ENCODE measurements at places on chromosomes 12 and 14.

GRCh38 chr12:119432949-119433348, 98.4 kb downstream of the CCDC60 start:
- DNase-seq = no peak

- no peak for DNase-seq
Measured at GRCh38 chr12:17134315-17134714, 528.4 kb upstream of the LMO3 start.

DNA sequence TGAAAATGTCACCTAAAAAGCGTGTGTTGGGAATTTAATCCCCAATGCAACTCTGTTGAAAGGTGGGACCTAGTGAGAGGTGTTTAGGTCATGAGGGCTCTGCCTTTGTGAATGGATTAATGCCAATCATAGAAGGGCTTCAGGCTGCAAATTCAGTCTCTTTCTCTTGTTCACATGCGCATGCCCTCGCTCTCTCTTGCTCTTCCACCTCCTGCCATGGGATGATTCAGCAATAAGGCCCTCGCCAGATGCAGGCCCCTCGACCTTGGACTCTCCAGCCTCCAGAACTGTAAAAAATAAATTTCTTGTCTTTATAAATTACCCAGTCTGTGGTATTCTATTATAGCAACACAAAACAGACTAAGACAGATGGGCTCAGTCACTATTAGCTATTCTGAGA, 55.4 kb downstream of the PLXNC1 start:
- DNase-seq = no peak

- DNase-seq = no peak
Measured at GRCh38 chr12:105775343-105775742, 363.4 kb downstream of the NUAK1 start.

GRCh38 chr14:56177036-56177435, 58.8 kb downstream of the PELI2 start:
- no peak for DNase-seq

DNA sequence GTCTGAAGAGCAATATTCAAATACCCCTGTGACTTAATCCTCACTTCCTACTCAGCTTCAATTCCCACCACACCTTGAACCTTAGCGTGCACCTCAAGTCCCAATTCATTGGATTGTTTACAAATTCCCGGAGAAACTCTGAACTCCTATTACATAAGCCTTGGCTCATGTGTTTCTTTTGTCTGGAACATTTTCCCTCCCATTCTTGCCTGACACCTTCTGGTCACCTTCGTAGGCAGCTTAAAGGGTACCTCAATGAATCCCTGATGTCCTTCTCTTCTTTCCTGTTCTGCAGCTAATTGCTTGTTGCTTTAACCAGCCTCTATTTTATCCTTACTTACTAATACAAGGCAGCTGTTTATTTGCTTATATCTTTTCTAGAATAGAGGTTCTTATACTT, 85.0 kb upstream of the SEL1L start:
- DNase-seq = no peak

DNA sequence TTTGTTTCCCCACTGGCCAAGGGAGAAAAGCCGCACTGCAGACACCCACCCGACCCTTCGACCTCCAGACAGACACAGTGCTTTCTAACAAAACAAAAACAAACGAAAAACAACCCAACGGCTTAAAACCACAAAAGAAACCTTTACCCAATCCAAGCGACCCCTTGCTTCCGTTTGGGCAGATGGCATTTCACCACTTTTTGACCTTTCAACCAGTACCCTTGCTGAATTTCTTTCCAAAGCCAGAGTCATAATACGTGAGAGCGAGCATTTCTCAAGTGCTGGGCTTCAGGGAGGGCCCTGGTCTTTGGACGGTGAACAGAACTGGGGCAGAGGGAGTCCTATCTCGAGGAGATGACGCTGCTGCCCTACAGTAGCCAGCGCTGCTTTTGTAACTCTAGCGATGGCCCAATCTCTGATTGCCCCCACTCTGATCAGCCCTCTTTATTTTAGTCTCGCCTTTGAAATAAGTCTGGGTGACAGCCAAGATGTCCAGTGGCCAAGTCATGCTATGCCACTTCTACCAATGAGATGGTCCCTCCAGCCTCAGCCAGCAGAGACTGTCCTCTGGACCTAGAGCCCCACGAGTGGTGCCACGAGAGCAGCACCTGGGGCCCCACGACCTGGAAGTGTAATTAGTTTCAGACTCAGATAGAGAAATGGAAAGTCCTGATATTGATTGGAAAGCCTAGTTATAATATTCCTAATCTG, 21.9 kb upstream of the ADIPOR2 start:
- peak; percentile 33 for DNase-seq

DNA sequence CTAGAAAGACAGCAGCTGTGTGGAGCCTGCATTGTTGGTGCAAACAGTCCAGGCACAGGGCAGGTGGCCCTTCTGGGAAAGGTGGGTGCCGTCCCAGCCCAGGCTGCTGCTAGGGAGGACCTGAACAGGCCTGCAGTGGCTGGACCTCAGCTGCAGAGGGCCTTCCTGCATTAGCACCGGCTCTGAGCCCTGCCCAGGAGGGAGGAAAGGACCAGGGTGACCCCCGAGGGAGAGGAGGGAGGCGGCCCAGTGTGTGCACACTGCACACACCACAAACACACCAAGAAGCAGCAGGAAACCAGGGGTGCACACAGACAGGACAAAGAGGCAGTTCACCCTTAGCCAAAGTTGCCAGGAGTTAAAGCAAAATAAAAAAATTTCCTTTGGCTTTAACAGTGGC, 8.0 kb upstream of the PGAM5 start:
- DNase-seq = no peak

- DNase-seq = no peak
Measured at GRCh38 chr12:41993283-41993682, 151.4 kb downstream of the GXYLT1 start.

GRCh38 chr12:121357331-121357730, 5.1 kb upstream of the ANAPC5 start:
- DNase-seq = no peak

DNA sequence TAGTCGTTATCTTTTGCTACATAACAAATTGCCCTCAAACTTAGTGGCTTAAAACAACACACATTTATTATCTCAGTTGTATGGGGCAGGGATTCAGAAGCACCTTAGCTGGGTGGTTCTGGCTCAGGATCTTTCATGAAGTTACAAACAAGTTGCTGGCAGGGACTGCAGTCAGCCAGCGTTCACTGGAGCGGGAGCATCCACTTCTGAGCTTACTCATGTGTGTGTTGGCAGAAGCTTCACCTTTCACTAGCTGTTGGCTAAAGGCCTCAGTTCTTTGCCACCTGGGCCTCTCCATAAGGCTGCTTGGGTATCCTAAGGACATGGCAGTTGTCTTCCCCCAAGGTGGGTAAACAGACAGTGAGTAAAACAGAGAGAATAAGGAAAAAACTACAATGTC, 365.7 kb downstream of the RPS29 start:
- DNase-seq = no peak

- DNase-seq = no peak
Measured at GRCh38 chr14:79631276-79631675, 580.0 kb downstream of the DIO2 start.

GRCh38 chr12:19783547-19784444, 344.5 kb downstream of the AEBP2 start:
- no peak for DNase-seq

DNA sequence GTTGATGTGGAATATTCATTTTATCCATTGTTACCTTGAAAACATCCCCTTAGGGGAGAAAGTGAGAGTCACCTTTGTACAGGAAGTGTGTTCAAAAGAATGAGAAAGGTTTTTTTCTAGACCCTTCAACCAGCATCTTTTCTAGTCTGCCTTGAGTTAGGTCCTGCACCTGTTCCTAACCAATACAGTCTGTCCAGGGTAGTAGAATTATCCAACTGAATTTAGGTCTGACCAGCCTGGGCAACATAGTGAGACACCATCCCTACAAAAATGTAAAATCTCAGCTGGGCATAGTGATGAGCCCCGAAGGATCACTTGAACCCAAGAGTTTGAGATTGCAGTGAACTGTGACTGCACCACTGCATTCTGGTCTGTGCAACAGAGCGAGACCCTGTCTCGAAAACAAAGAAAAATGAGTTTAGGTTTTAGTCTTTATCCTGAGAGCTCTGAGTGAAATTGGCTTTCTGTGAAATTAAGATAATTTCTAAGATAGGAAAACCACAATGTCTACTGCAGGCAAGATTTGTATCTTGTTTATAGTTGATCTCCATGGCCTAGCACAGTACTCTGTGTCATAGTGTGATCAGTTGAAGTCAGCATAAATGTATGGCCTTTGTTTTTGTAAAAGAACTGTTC, 25.2 kb downstream of the ARHGAP5 start:
- DNase-seq = no peak

DNA sequence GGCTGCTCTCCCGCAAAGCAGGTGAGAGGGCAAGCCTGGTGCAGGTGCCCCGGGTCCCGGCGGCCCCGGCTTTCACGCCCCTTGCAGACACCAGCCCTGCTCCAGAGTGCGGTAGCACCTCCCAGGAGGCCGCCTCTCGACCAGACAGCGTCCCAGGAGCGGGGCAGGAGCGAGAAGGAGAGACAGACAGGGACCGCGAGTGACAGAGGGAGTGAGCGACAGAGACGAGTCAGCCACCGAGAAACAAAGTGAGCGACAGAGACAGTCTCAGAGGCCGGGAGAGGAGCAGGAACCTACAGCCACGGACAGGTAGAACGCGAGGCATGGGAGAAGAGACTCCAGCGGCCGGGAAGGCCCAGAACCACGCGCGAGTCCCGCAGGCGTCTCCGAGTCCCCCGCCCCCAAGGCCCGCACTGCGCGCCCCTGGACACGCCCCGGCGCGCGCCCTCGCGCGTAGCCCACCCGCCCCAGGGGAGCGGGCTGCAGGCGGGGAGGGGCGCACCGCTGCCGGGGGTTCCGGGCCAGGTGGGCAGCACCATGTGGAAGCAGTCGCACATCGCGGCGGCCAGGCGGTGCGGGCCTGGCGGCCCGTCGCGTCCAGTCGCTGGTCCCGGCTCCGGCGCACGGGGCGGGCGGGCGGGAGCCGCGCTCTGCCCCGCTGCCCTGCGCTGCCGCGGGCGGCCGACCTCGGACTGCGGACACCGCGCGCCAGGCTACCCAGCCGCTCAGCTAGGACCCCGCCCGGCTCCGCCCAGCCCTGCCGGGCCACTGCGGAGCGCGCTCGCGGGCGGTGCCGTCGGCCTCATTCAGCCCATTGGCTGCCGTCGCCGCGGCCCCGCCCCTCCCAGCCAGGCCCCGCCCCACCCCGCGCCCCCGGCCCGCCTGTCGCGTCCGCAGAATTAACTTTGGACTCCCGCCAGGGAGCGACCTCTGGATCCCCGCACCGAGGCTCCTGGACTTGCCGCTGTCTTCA, at the start of gene AHNAK2:
AHNAK2 (minus strand) TSS at position 694 of the 973 bp plus-strand sequence; CDS start at position 557, 137 bp downstream.
- DNase-seq = peak; percentile 59

GRCh38 chr14:20827326-20827725, 24.7 kb upstream of the RNASE1 start:
- DNase-seq = no peak

DNA sequence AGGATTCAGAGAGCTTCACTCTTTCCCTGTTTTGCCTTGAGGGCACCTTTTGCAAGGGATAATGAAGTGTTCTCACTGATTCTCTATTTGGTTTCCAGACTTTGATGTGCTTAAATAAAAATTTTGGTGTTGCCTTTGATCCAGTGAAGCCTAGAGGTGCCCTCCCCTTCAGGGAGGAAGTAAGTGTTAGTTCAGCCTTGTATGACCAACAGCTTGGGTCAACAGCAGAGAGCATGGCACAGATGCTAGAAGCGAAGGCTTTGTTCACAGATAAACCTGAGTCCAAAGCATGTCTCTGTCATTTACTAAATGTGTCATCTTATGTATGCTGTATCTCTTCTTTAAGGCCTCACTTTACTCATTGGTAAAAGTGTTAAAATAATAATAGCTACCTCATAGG, 52.8 kb upstream of the STXBP6 start:
- DNase-seq = no peak

DNA sequence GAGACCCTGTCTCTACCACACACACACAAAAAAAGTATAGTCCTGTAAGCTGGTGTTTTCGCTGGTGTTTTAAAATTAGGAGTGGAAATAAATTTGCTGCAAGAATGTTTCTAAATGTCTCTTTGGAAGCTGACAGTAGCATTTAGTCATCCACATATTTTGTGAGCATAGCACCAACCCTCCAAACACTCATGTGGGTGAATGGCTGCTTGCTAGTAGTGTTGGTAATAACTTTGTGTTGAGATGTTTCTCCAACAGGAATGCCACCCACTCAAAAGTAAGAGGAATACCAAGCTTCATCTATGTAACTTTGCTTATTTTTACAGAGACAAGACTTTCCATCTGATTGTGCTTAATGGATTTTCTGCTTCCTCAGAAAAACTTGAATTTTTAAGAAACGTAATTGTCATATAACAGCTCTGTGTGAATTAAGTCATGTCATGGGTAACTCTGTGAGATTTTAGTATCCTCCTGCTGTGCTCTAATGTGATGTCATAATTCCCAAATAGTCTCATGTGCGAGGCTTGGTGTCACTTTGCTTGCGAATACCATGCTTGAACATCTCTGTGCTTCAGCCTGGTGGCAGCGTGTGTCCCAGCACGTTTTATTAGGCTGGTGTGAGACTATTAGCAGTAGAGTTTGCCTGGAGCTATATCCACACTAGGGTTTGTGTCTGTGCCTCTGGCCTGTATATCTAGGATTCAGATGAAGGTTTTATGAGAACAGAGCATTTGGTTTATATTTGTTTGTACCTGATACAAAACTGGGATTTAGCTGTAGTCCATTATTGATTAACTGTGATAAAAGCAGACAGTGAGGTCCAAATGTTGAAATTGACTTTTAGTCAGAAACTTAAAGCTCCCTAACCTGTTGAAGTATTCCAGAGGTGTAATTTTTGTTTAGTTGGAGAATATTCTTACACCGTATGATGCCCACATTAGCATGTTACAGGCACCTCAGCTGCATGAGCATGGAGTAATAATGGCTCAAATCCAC, 80.5 kb downstream of the FBXW8 start:
- no peak for DNase-seq

DNA sequence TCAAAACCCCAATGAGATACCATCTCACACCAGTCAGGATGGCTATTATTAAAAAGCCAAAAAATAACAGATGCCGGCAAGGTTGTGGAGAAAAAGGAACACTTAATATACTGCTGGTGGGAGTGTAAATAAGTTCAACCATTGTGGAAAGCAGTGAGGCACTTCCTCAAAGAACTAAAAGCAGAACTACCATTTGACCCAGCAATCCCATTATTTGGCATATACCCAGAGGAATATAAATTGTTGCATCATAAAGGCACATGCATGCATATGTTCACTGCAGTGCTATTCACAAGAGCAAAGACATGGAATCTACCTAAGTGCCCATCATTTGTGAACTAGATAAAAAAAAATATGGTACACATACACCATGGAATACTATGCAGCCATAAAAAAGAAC, 59.9 kb downstream of the MGST1 start:
- DNase-seq = no peak

- DNase-seq = peak; percentile 14
Measured at GRCh38 chr14:54629635-54630360, 62.9 kb downstream of the SAMD4A start.

GRCh38 chr12:84701041-84701440, 211.6 kb downstream of the SLC6A15 start:
- no peak for DNase-seq

Measured in CD4-positive, alpha-beta T cell treated with Interleukin-1 beta for 1 hour (primary cell).